ENCODE measurements at places on chromosomes 6 and 20.
A peak's percentile ranks its signal among the peaks of the same experiment; 100 is the strongest.

DNA sequence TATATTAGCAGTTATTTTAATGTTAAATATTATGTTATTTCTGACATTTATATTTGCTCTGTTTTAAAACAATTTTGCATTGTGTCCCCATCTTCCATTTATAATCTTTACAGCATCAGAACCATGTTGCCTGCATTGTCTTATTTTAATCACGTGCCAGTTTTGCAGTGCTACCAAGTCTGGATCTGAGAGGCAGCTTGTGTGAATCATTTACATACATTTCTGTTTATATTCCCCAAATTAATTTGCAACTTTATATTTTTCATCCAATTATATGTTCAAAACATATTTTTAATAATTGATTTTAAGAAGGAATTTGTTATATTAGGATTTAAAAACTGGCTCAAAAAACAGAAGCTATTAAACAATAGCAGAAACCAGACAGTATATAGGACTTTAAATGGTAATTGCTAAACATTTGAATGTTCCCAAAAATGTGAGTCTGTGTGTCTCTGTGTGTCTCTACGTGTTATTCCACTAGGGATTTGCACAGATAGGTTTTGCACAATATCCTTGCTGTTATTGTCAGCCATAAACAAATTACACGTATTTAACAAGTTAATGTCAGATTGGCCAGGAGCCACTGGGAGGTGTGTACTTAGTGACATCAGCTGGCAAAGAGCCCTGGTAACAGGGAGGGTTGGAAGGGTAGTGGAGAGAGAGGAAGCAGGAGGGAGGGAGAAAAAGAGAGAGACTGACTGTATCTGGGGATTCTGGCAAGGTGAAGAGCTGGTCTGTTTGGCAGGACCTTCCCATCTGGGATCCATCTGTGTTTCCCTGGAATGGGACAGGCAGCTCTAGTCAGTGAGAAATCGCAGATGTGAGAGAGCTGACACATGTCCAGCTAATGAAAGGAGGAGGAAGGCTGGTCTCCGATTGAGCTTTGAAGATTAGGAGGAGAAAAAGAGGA is 72.1 kb downstream of the CBFA2T2 start:
- peak; percentile 99 for DNase-seq

GRCh38 chr6:112906726-112907125 is 559.6 kb downstream of the RFPL4B start:
- no peak for DNase-seq

DNA sequence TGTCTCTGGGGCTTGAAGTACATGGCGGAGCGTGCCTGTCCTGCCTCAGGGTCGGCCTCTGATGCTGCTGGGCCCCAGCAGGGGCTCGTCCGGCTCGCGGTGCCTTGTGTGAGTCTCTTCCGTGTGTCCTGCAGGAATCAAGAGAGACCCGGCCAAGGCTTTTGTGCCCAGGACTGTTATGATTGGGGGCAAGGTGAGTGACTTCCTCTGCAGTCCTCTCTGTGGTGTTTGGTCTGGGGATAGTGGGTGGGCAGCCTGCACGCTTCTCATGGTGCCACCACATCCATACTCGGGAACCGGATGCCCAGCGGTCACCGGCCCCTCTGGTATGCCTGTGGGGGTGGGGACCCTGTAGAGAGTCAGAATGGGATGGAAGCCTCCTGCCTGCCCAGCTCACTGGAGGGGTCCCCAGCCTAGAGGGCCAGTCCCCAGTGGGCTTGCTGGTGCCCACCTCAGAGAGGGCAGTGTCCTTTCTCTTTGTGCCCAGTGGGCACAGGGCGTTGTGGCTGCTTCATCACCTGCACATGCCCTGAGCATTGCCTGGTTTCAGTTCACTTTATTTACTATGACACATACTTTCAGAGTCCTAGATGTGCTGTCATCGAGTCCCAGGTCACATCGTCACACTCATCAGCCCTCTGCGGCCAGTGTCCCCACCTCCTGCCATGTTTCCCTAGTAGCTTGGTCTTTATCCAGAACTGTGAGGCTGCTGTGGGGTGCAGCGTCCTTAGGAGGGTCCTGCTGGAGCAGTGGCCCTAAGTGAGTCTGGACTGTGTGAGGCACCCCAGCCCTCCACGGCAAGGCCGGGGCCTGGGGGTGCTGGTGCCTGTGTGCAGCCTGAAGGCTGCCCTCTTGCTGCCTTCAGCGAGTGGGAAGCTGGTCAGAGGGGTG is 40.7 kb downstream of the PYGB start:
- no peak for DNase-seq

DNA sequence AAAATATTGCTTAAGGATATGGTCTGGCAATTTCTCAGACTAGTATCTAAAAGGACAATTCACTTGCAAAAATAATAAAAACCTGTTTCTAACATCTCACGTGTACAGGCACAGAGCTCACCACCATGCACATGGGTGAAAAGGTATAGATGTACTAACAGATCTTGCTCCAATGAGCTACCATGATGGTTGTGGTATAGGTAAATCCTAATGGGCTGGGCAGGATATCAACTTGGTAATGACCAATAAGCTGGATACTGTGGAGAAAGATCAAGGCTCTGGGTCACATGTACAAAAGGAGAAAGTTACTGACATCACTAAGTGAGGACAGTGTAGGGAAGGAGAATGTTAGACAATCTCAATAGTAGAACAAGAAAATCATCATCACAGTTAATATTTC is 111.0 kb upstream of the NUP153 start:
- no peak for DNase-seq

- DNase-seq, result no peak
Measured at GRCh38 chr6:16741112-16742016, 19.9 kb downstream of the ATXN1 start.

DNA sequence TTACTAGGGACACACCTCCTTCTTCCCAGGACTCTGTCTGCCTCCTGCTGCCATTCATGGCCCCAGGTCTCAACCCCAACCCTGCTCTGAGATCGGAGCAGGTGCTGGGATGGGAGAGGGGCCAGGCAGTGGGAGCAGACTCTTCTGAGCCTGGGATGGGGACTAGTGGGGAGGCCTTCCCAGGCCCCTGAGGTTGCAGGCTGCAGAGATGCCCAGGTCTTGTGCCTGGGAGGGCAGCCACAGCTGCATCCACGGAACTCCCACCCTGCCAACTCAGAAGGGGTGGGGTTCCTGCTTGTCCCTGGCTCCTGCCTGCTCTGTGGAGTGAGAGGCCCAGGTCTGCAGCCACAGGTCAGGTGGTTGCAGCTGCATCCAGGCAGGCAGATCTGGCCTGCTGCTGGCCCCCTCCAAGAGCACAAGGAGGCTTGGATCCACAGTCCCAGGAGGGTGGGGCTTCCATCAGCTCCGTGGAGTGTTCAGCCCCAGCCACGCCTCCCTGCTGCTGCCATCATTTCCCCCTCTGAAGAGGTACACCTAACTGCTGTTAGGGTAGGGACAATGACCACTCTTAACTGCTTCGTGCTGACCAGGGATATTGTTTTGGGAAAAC is 2.9 kb upstream of the SLC22A1 start:
- DNase-seq, result no peak

GRCh38 chr6:161660666-161661571 is 387.1 kb upstream of the AGPAT4 start:
- DNase-seq, result no peak

- DNase-seq, result no peak
Measured at GRCh38 chr6:33373960-33374910, 17.4 kb upstream of the KIFC1 start.

DNA sequence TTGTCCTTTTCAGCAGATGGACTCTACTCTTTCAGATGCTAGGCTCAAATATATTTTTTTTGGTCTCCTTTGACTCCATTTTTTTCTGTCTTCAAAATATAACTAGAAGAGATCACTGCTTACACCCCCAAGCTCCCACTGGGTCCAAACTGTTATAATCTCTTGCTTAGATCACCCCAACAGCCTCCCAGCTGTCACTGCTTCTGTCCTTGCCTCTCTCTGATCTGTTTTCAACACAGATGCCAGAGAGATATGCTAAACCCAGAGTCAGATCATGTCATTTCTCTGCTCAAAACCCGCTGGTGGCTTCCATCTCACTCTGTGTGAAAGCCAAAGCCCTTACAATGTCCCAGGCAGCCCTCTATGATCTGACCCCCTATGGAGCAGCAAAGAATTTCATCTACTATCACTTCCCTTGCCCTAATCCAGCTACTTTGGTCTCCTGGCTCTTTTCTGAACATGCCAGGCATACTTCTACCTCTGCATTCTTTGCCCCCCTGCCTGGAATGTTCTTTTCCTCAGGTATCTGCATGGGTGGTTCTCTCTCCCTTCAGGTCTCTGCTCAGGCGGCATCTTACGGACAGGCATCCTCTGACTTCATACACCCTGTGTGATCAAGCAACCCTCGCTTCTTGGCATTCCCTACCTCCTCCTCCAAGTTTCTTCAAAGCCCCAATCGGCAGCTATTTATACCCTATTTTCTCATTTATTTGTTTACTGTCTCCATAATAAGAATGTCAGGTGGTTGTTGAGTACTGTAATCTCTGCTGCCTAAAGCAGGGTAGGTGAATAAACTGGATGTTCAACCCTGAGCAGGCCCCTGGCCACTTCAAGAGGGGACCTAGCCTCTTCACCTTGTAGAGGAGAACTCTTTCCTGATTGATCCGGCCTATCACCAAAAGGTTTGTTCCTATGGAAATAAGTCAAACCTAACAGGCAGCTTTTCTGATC is 43.6 kb upstream of the SLC4A11 start:
- DNase-seq, result no peak

DNA sequence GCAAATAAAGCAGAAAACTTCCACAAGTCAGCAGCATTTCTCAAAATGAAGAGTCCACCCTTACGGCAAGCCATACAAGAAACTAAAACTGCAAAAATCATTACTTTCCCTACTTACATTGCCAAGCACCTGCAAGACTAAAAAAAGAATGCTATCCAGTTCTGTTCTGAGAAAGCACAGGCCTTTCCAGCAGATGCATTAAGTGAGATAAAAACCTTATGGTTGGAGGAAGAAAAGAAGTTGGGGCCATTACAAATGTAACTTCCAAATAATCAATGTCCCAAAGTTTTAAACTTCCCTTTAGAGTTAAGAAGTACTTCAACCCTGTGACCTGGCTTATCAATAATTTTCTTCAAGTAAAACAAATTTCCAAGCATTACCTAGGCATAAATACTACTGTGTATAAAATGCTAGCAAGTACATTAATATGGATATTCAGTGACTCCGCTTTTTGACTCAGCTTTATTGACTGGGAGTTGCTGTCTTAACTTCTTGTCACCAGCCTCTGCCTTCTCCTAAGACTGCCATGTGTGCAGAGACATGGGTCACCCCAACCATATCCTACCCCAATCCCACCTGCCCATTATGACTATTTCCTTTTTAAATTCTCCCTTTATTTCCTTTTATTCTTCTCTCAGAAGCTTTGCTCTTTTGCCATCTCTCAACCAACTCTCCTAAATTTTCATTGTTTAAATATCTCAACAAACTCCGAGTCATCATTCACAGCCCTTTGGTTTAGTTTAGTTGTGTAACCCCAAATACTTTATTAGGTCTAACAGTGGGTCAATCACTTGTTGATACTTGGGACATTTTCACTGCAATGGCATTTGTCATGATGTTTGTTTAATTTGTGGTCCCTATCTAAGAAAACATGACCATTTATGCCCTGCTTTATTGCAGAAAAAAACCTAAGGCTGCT is 49.7 kb downstream of the SLC22A23 start:
- no peak for DNase-seq

- no peak for DNase-seq
Measured at GRCh38 chr6:4472969-4473642, 303.1 kb upstream of the CDYL start.

DNA sequence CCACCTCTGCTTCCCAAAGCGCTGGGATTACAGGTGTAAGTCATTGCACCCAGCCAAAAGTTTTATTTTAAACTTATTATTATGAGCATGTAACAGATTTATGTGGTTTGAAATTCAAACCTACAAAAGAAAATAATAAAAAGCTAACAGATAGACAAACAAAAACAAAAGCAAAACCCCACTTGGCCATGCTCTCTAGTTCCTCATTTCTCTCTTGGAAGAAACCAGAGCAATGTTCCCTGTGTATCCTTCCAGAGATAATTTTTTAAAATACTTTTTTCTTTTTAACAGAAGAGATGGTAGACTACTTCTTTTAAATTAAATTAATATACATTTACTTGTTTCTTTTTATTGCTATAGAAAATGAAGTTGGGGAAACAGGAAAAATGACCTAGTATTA is 28.0 kb upstream of the SLC17A3 start:
- DNase-seq, result no peak

GRCh38 chr20:24102290-24102689 is 113.7 kb upstream of the GGTLC1 start:
- DNase-seq, result no peak

DNA sequence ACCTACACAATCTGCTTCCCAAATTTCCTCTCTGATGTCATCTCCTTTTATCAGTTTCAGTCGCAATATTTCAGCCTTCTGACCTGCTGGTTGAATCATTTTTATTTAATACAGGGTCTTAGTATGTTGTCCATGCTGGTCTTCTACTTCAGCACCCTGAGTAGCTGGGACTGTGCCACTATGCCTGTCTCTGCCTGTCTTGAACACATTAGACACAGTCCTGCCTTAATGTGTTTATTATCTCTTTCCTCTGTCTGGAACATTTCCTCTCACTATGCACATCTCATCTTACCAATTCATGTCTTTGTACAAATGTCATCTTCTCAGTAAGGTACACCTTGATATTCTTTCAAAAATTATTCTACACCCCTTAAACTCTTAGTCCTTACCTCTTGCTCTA is 106.5 kb downstream of the THEMIS start:
- no peak for DNase-seq

GRCh38 chr20:61643656-61644377 is 391.8 kb downstream of the CDH4 start:
- DNase-seq, result no peak

DNA sequence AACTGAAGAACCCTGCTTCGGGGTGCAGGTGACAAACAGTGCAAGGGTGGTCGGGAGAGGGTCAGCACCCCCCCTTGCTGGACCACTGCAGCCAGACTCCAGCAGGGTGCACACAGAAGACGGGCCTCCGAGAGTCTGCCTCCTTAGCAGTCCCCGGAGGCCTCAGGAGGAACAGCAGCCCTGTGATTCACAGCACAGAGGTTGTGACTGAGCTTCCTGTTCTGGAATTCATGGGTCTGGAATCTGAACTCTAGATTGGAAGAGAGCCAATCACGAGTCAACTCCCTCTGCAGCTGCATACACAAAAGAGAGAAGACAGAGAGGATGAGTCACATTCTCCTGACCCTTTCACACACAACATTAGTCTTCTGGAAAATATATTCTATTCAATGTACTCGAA is 249.0 kb upstream of the OPRM1 start:
- DNase-seq, result no peak

GRCh38 chr6:165760803-165761185 is 97.8 kb upstream of the PDE10A start:
- DNase-seq, result no peak
